ENCODE measurements at places on chromosomes 3 and 15. TPM values are rescaled to one million over a fixed set of nuclear protein-coding genes. Genes with fewer than 3 reads are reported as not detected.

EBLN2 gene
- 11.1 TPM for total RNA-seq

CFAP161 gene
- total RNA-seq: 2.7 TPM

NANOGP8 gene
- not detected for total RNA-seq

COL6A5 gene
- under 0.01 TPM for total RNA-seq

CACNA1D gene
- total RNA-seq: 14.0 TPM

PRSS50 gene
- 0.31 TPM for total RNA-seq

CTSH gene
- 29.2 TPM for total RNA-seq

PLA2G4F gene
- not detected for total RNA-seq

GHRL gene
- not detected for total RNA-seq

NT5DC2 gene
- 33.5 TPM for total RNA-seq

SSUH2 gene
- 0.78 TPM for total RNA-seq

TF gene
- total RNA-seq: 2.5 TPM

MORC1 gene
- 0.31 TPM for total RNA-seq

MED12L gene
- 6.1 TPM for total RNA-seq

TERB2 gene
- not detected for total RNA-seq

ADAMTS9 gene
- total RNA-seq: 17.3 TPM

MAP6D1 gene
- total RNA-seq: 4.5 TPM

ECE2 gene
- total RNA-seq: 2.2 TPM

ADAMTSL3 gene
- 20.6 TPM for total RNA-seq

LDHAL6B gene
- total RNA-seq: not detected

CASR gene
- not detected for total RNA-seq

PPP1R14D gene
- not detected for total RNA-seq

CD200R1 gene
- total RNA-seq: 0.62 TPM

ARHGEF26 gene
- total RNA-seq: 9.0 TPM

FGF12 gene
- 187 TPM for total RNA-seq

POMGNT2 gene
- 15.9 TPM for total RNA-seq

CORO2B gene
- total RNA-seq: 19.8 TPM

CFAP92 gene
- total RNA-seq: 2.2 TPM

DAZL gene
- not detected for total RNA-seq

DNAH12 gene
- 0.62 TPM for total RNA-seq

LINGO1 gene
- total RNA-seq: 45.7 TPM

PTH1R gene
- 2.3 TPM for total RNA-seq

IGSF11 gene
- total RNA-seq: 11.9 TPM

CPNE9 gene
- total RNA-seq: 0.31 TPM

ARL14 gene
- total RNA-seq: not detected

PP2D1 gene
- not detected for total RNA-seq

RPL29 gene
- total RNA-seq: 778 TPM

AHSG gene
- total RNA-seq: 0.47 TPM

TEX55 gene
- not detected for total RNA-seq

SERPINI2 gene
- total RNA-seq: 2.0 TPM

SAMD7 gene
- total RNA-seq: not detected

MAP1A gene
- total RNA-seq: 35.7 TPM

CCDC54 gene
- 0.16 TPM for total RNA-seq

TRPM1 gene
- not detected for total RNA-seq

TRIM42 gene
- not detected for total RNA-seq

APOD gene
- total RNA-seq: 3.6 TPM

INSYN1 gene
- total RNA-seq: 30.1 TPM

GOLGA8T gene
- total RNA-seq: 0.16 TPM

CILP gene
- 0.31 TPM for total RNA-seq

LSAMP gene
- 47.3 TPM for total RNA-seq

ROBO1 gene
- 156 TPM for total RNA-seq

SERPINI1 gene
- 123 TPM for total RNA-seq

TRAIP gene
- 2.2 TPM for total RNA-seq

ISG20 gene
- total RNA-seq: not detected

DUOXA2 gene
- not detected for total RNA-seq
